ENCODE measurements at places on chromosomes 11 and 22.

GRCh38 chr22:27976586-27976985 lies 57.5 kb upstream of the PITPNB start:
- no peak overlapping the region for H3K27ac ChIP-seq
- DNase-seq: no peak
- H3K27me3 ChIP-seq: no peaks in the 10 kb centered on the region
- H3K4me3 ChIP-seq: no peak overlapping the region
- H3K36me3 ChIP-seq: peaks cover 4% of the 10 kb centered on the region
- no peaks in the 10 kb centered on the region for H3K4me1 ChIP-seq

- H3K4me1 ChIP-seq: no peaks in the 10 kb centered on the region
- no peaks in the 10 kb centered on the region for H3K36me3 ChIP-seq
- no peak for DNase-seq
- no peaks in the 10 kb centered on the region for H3K27me3 ChIP-seq
Observed at GRCh38 chr11:133306019-133306418, 226.3 kb downstream of the OPCML start.

DNA sequence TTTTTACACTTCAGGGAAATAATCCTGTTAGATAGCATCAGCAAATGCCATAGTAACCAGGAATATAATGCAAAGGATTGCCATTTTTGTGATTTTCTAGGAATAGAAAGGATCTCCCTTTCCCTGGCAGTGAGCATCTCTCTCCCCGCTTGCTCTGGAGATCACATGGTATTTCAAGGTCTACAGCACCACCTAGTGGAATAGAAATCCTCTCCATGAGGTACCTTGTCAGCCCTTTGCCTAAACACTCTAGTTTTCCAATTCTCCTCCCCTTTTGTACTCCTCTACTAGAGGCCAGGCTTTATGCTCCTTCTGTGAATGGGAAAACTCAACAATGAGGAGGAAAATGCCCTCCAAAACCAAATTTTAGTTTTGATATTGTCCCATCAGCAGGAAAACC lies 78.4 kb downstream of the XRRA1 start:
- H3K36me3 ChIP-seq: peaks cover 53% of the 10 kb centered on the region
- no peaks in the 10 kb centered on the region for H3K4me1 ChIP-seq
- H3K4me3 ChIP-seq: no peak overlapping the region
- H3K27me3 ChIP-seq: no peaks in the 10 kb centered on the region
- no peak overlapping the region for H3K27ac ChIP-seq

GRCh38 chr11:108278546-108278945 lies 55.7 kb downstream of the ATM start:
- H3K27ac ChIP-seq: no peak overlapping the region
- H3K36me3 ChIP-seq: peaks cover 65% of the 10 kb centered on the region
- no peaks in the 10 kb centered on the region for H3K27me3 ChIP-seq
- no peak for DNase-seq

- H3K4me1 ChIP-seq: peaks cover 47% of the 10 kb centered on the region
- H3K36me3 ChIP-seq: no peaks in the 10 kb centered on the region
- H3K27ac ChIP-seq: peak overlapping the region; percentile 82
- DNase-seq: peak; percentile 61
Observed at GRCh38 chr22:50470491-50470890, 4.3 kb downstream of the SBF1 start.

DNA sequence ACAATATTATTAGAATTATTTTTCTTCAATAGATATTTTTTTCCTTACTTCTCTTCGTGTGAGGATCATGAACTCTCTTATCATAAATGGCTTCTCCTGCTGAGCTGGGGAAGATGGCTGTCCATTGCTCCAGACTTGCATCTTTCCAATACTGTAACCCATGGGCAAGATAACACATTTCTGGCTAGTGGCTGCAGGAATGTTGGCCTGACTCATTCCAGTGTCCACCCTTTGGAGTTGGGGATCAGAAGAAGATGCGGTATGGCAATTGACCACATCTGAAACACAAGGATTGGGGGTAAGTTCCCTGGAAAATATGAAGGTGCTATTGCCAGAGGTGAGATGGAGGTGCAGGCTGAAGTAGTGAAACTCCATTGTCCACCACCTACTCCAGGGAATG lies 92.8 kb downstream of the FAR1 start:
- H3K4me3 ChIP-seq: no peak overlapping the region
- H3K27me3 ChIP-seq: no peaks in the 10 kb centered on the region
- H3K4me1 ChIP-seq: no peaks in the 10 kb centered on the region
- no peak for DNase-seq
- no peak overlapping the region for H3K27ac ChIP-seq

DNA sequence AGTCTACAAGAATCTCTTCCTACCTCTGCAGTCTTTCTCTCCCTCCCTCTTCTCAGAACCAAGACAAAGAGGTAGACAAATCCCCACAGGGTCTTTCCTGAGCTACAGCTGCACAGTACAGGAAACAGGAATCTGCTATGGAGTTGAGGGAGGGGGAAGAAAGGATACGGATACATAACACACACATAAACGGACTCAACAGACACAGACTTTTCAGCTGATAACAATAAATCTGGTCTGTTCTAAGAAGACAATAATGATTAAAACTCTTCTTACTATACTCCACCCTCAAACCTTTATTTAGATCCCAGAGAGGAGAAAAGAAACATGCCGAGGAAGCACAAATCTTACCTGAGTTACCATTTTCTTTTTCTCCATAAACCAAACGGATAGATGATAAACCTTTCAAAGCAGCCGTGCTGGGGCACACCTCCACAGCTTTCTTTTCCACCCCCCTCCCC lies 122.2 kb downstream of the APOL5 start:
- no peak for DNase-seq
- peak overlapping the region; percentile 9 for H3K4me3 ChIP-seq
- H3K27ac ChIP-seq: peak overlapping the region; percentile 37
- H3K36me3 ChIP-seq: no peaks in the 10 kb centered on the region

DNA sequence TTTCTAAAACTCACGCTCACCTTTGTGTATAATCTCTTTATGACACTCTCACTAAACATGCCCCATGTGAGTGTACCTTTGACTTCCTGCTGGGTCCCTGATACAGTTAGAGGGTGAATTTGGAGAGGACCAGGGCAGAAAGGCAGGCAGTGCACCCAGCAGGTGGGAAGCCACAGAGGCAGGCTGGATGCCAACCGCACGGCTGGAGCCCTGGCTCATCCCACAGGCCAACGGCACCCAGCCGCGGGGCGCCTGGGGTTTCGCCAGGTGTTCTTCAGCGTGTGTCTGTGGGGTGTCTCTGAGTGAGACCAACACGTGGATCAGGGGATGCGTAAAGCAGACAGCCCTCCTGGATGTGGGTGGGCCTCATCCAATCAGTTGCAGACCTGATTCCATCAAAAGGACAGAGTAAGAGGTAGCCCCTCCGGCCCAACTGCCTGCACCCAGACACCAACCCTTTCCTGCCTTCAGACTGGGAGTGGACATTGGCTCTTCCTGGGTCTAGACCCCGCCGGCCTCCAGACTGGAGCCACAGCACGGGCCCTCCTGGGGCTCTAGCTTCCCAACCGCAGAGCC lies 51.6 kb downstream of the DHCR7 start:
- H3K27ac ChIP-seq: no peak overlapping the region
- H3K4me1 ChIP-seq: no peaks in the 10 kb centered on the region
- no peak for DNase-seq

DNA sequence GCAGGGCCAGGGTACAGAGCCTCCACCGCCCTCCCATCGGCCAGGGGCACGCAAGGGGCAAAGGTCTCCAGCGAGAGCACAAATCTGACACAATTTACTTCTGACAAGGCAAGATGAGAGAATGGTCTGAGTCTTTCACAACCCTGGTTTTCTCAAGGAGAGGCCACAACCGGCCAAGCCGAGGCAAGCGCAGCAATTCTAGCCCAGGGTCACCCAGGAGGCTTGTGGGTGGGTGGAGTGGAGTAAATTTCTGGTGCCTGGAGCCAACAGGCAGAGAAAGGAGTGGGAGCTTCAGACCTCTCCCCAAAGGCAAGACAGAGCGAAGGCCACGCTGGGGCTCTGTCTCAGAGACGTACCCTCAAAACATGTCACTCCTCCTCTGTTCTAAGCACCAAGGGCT lies 9.3 kb downstream of the LARGE2 start:
- no peaks in the 10 kb centered on the region for H3K36me3 ChIP-seq
- H3K4me3 ChIP-seq: peak overlapping the region; percentile 3
- no peak for DNase-seq
- no peaks in the 10 kb centered on the region for H3K27me3 ChIP-seq
- peaks cover 27% of the 10 kb centered on the region for H3K4me1 ChIP-seq

Measured in Peyer's patch (tissue), 4 donors.